ENCODE measurements at places on chromosomes 7 and 10. TPM values are rescaled to one million over a fixed set of nuclear protein-coding genes. Genes with fewer than 3 reads are reported as not detected.
A peak's percentile ranks its signal among the peaks of the same experiment; 100 is the strongest.

DNA sequence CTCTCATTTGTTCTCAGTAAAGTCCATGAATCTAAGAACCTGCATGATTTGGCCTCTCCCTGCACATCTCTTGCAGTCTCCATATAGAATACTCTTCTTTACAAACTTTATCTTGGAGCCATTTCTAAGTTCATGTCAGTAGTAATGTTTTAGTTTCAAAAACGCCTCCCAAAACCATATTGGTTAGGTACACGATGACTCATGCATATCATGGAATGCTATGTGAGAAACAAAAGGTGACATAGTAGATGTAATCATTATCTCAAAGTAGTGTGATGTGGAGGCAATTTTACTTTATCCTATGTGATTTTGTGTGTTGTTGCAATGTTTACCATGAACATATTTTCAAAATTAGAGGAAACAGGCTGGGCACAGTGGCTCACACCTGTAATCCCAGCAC is 520.7 kb downstream of the KCNMA1 start:
- no peak for DNase-seq

The PDSS1 gene
- total RNA-seq, result 4.2 TPM

The HMX3 gene
- not detected for total RNA-seq

- DNase-seq, result no peak
These were observed 74.1 kb downstream of the VIPR2 start for GRCh38 chr7:159070431-159071148.

GRCh38 chr7:7672545-7673239 is 32.1 kb downstream of the UMAD1 start:
- no peak for DNase-seq

The ASZ1 gene
- total RNA-seq, result not detected

GRCh38 chr7:139169816-139170215 is 60.3 kb upstream of the ZC3HAV1 start:
- DNase-seq, result no peak

DNA sequence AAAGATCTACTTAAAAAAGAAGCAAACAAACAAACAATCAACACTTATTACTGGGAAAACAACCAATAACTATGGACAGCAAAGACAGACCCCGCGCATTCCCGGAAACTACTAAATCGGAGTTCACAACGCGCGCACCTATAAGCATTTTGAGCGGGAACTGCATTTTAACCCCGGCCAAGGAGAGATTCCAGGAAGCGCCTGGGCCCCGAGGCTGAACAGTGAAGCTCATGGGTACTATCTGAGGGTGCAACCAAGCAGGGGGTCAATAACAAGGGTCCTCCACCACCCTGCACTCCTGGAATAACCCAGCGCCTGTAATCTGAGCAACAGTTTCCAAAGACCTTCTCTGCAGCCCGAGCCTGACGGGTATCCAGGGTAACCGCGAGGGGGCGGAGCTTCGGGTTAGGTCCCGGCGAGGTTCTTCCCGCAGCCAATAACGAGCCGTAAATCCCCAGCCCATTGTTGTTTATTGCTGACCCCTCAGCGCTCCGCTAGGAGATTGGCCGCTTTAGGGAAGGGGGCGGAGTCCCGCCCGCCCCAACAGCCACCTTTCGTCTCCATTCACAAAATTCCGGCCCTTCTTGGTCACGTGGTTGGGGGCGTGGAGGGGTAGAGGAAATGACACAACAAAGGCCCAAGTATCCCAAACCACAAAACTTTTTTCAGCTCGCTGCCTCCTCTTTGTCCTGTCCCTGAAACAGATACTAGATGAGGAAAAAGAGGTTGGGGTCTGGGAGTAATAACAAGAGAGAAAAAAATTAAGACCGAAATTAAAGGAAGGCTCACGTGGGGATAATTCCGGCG is 1.7 kb upstream of the ETV1 start:
- peak; percentile 97 for DNase-seq

- DNase-seq, result no peak
These were observed 67.6 kb upstream of the PITRM1 start for GRCh38 chr10:3239920-3240894.

DNA sequence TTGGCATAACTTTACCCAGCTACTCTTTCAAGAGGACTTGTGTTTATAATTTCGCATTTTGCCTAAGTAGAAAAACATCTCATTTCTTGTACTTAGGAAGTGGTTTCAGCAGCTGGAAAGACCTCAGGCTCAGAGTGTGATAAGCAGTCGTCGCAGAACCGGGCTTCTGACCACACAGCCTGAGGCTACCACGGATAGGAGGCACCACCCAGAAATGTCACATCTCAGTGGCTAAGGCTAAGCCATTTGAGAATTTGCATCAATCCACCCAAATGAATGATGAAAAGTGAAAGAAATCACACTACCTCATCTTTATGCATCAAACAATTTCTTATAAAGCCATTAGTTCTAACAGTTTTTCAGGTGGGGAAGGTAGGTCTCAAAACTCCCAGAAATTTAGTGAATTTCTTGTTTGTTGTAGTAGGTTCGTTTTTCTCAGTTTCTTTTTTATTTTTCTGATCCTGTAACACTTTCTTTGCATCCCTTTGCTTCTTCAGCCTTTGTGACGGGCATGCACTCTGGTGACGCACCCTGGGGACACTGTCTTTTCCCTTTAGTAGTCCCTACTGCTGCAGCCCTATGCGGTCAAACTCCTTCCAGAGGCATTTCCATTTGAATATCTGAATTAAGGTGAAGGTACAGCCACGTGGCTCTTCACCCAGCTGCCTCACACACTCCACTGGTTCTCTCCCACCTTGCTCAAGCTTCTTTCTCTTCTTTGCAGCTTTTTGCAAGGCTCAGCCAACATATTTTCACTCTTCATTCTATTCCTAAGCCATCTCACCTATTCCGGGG is 68.5 kb downstream of the MAP3K8 start:
- no peak for DNase-seq

DNA sequence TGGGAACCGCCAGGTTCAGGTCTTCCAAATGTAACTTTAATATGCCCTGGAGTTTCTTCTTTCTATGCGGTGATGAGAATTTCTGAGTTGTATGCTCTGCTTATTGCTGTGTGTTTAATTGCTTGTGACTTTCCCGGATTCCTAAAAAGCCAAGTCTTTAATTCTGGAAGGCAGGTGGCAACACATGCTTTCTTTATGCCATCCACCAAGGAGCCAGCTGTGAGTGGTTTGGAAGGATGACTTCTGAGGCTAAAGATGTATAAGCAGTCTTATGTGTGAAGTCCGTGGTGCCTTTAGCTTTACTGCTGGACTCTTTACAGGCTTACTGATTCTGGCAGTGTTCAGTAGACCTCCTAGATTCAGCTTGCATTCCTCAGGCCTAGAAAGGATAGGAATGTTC is 3.1 kb downstream of the SDK1 start:
- no peak for DNase-seq

- no peak for DNase-seq
These were observed 360.9 kb downstream of the NEBL start for GRCh38 chr10:20535897-20536881.

The PFKFB3 gene
- 14.1 TPM for total RNA-seq

- no peak for DNase-seq
These were observed 88.7 kb upstream of the PDGFA start for GRCh38 chr7:608361-608760.

GRCh38 chr10:94315024-94315451 is 47.7 kb downstream of the NOC3L start:
- no peak for DNase-seq

- no peak for DNase-seq
These were observed 12.2 kb downstream of the ATP6V0E2 start for GRCh38 chr7:149886018-149886415.

GRCh38 chr7:2873686-2874551 is 29.8 kb upstream of the GNA12 start:
- no peak for DNase-seq

- DNase-seq, result no peak
These were observed 7.3 kb downstream of the GPR37 start for GRCh38 chr7:124758327-124758726.

- DNase-seq, result no peak
These were observed 24.1 kb upstream of the PROSER2 start for GRCh38 chr10:11798845-11799735.

DNA sequence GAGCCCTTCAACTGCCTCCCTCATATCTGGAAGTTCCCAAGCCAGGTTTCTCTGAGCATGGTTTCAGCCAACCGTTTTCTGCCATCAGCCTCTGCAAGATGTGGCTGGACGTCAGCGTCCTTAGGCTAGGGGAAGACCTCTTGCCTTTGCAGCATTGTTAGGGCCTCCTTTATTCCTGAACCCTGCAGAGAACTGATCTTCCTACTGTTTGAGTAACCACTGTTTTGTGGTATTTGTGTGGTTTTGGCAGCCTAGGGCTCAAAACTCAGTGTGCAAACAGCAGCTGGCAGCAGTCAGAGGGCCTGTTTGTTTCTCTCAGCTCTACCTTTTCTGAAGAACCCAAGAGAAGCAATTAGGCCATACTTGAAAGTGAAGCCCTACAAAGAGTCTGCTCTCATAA is 83.4 kb upstream of the SEMA3E start:
- no peak for DNase-seq

DNA sequence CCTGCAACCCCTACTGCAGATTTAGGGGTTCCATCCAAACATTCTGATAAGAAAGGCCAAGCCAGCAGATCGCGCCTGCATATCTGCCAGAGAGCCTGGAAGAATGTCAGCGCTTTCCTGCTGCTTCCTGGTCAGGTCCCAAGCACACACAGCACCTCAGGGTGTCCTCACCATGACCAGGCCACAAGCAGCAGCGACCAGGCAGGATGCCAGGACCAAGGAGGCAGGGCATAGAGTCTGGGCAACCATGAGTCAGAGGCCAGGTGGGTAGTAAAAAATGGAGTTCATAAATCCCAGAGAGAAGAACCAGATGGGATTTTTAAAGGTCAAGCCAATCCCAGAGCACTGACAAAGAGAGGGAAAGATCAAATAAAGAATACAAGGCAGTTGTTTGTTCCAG is 5.5 kb upstream of the FAM131B start:
- DNase-seq, result no peak

DNA sequence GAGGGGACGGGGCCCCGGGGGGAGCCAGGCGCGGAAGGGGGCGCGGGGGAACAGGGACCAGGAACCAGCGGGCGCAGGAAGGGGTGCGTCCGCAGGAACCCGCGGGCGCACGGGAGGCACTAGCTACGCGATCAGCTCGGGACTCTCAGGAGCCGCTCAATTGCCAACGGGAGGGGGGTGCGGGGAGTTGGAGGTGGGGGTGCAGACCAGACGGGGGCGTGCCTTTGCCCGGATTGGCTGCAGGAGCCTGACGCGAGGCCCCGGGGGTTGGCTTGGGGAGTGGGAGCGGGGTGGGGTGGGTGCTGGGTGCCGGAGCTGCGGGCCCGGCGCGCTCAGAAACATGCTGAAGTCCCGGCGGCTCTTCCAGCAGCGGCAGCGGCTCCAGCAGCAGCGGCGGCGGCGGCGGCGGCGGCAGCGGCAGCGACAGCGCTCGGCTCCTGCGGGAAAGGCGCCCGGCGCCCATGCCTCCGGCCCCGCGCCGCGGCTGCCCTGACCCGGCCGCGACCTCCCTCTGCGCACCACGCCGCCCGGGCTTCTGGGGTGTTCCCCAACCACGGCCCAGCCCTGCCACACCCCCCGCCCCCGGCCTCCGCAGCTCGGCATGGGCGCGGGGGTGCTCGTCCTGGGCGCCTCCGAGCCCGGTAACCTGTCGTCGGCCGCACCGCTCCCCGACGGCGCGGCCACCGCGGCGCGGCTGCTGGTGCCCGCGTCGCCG is at the start of gene ADRB1:
Gene ADRB1, plus strand, starts transcription at position 335 of the 715 bp plus-strand sequence. Its CDS starts 267 bp downstream, at position 602.
- DNase-seq, result peak; percentile 96

The TMEM26 gene
- total RNA-seq, result 0.30 TPM

DNA sequence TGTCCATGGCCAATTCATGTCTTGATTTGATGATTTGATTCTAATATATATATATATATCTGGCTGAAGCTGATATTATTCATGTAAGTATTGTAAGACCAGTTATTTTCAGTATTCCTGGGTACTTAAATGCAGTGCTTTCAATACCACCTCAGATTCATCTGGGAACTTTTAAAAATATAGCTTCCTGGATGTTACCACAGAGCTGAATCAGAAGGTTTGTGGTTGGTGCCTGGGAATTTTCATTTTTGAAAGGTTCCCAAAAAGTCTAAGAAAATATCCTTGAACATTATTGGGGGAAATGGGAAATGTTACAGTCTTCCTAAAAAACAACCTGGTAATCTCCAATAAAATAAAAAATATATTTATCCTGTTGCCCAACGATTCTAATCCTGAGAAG is 10.7 kb upstream of the PPP3CB start:
- no peak for DNase-seq

DNA sequence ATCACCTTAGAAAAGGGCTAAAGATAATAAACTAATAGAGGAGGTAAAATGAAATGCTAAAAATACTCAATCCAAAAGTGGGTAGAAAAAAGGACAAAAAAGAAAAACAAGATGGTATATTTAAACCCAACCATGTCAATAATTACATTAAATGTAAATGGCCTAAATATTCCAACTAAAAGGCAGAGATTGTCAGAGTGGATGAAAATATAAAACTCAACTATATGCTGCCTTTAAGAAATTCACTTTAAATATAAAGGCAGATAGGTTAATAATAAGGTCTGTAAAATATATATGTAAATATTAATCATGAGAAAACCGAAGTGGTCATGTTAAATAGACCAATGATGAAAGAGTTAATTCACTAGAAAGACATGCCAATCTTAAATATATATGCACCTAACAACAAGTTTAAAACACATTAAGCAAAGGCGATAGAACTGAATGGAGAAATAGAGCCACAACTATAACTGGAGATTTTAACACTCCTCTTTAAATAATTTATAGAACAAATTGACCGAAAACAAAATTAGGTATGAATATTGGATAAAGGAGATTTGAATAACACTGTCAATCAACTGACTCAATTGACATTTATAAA is 159.4 kb downstream of the PLPP4 start:
- no peak for DNase-seq

DNA sequence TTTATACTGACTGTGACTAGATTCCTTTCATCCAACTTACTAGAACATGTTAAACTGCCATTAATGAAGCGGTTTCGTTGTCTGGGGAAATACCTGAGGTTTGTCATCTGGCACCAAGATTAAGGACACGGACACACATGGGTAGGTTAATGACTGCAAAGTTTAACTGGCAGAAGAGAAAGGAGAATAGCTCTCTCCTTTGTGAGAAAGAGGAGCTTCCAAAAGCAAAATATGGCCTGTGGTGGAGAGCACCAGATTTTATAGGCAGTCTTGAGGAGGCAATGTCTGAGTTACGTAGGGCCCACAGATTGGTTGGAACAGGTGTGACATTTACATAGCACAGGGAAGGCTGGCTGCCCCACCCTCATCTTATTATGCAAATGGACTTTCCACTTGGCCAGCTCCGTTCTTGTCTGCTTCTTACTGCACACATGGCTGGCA is 1193.0 kb upstream of the CELF2 start:
- no peak for DNase-seq

DNA sequence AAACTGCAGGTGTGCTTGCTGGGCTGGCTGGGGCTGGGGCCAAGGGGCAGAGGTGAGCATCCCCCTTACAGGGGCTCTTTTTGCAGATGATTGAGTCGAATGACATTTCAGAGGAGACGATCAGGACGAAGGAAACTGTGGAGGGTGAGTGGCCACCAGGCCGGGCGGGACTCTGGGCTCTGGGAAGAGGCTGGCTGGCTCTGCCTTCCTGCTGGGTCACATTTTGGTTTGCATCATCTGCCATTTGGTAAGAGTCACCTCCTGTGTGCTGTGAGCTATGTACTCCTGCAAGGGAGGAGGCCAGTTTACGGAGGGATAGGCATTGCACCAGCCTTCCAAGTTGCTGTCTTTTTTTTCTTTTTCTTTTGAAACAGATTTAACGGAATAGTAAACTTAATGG is 73.0 kb upstream of the GTF2IRD1 start:
- DNase-seq, result no peak

- DNase-seq, result no peak
These were observed 4.1 kb upstream of the LIPN start for GRCh38 chr10:88755753-88756152.

- no peak for DNase-seq
These were observed 47.5 kb downstream of the CCDC172 start for GRCh38 chr10:116371737-116372136.
